Activated CD4-positive, alpha-beta T cell treated with anti-CD3 and anti-CD28 coated beads, Interleukin-2, amount 50 U/mL, for 48 hours (primary cell): ENCODE measurements at places on chromosomes 6 and 20.
A peak's percentile ranks its signal among the peaks of the same experiment; 100 is the strongest.

GRCh38 chr6:4322846-4323309, 187.5 kb upstream of the ECI2 start:
- DNase-seq: no peak

- DNase-seq: peak; percentile 85
Measured at GRCh38 chr6:26304797-26305640, 60.0 kb upstream of the BTN3A2 start.

- DNase-seq: no peak
Measured at GRCh38 chr20:34578025-34578424, 19.5 kb downstream of the MAP1LC3A start.

- no peak for DNase-seq
Measured at GRCh38 chr6:63094947-63095346, 116.3 kb upstream of the FKBP1C start.

GRCh38 chr6:167570460-167571400, 245.8 kb downstream of the TTLL2 start:
- DNase-seq: no peak

DNA sequence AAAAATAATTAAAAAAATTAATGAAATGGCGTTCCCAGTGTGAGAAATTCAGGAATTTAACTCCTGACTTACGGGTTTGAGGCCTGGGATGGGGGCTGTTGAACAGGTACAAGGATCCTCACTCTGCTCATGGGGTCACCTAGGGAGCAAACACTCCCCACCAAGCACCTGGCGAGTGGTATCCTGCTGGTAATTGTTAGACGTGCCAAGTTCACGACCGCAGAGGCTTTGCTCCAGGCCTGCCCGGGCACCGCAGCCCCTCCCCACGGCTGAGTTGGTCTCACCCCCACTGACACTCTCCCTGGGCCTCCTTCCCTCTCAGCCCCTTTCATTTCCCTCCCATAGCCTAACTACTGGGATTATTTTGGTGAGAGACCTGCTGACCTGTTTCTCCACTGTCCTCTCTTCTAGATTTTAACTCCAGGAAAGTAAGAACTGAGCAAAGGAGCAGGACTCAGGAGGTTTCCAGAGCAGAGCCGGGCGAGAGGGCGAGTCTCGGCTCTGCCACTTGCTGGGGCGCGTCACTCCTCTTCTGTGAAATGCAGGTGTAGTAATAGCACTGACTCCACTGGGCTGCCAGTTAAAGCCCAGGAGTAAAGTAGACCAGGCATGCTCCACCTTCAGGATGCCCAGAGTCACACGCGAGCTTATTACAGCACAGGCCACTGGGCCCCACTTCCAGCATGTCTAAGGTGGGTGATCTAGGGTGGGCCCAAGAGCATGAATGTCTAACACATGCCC, 22.8 kb downstream of the BMP7 start:
- no peak for DNase-seq

DNA sequence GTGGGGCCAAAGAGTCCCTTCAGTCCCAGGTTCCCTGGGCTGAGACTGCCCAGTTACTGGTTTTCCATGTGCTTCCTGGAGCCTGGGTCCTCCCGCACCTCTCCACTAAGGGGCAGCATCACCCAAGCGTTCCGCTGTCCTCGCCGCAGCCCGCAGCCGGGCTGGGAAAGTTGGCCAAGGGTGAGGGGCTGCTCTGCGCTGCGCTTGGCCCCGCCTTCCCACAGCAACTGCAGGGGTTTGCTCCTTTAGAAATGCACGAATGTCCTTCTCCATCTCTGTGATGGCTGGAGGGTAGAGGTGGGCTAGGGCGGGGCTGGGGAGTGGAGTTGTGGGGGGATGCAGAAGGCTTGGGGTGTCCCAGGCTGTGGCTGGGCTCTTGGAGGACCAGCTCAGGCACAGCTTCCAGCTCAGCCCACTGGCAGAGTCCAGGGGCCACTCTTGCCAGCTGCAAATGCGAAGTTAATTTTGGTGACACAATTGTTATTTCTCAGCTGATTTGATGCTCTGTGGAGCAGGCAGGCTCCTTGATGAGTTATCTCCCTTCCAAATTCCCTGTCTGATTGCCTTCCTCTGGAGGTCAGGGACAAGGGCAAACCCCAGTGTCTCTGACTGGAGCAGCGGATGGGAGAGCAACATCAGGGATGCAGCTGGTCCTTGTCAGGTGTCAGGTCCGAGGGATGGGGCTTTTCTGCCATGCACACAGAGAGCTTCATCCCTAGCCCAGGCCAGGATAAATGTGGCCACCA, 63.2 kb downstream of the NOL4L start:
- DNase-seq: peak; percentile 78

DNA sequence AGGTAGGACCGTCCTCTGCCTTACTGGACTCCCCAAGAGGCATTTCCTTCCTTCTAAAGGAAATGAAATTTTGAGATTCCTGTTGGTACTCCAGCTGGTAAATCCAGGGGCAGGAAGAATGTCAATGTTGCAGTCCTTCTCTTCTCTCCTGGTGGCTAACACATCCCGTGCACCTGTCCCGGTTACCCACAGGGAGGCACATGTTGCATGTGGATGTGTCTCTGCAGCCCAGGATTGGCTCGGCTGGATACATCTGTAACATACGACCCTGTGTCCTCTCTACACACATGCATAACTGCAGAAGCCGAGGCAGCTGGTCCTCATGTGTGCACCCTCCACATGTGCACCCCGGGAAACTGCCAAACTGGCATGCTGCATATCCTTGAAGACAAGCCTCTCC, 1.3 kb upstream of the LRFN2 start:
- DNase-seq: no peak

GRCh38 chr20:18738055-18738454, 75.5 kb upstream of the SCP2D1 start:
- no peak for DNase-seq
